Progenitor cell of endocrine pancreas (in vitro differentiated cells): ENCODE measurements at places on chromosomes 3 and 15. TPM values are rescaled to one million over a fixed set of nuclear protein-coding genes. Genes with fewer than 3 reads are reported as not detected.
A peak's percentile ranks its signal among the peaks of the same experiment; 100 is the strongest.

RASL12 gene
- total RNA-seq, result 0.38 and 0.40 TPM in 2 replicates

DNA sequence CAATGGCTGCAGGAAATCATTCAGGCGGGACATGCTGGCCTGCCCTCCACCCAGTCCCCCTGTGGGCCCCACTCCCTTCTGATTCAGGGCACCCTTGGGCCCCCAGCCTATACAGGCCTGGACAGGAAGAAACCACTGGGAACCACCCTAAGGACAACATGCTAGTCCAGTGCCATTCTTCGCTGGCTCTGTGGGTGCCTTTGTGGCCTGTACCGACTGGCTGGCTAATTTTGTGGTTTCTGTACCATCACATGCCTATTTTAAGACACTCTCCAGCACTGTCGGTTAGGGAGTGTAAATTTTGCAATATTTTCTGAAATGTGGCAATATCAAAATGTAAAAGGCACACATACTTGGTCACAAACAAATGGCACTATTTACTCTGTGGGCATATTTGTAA, 61.4 kb upstream of the POLG start:
- no peaks in the 10 kb centered on the region for H3K36me3 ChIP-seq
- H3K27ac ChIP-seq, result no peak overlapping the region
- H3K4me1 ChIP-seq, result peaks cover 3% of the 10 kb centered on the region
- DNase-seq, result no peak
- H3K4me3 ChIP-seq, result no peak overlapping the region
- H3K27me3 ChIP-seq, result peaks cover 92% of the 10 kb centered on the region

DNA sequence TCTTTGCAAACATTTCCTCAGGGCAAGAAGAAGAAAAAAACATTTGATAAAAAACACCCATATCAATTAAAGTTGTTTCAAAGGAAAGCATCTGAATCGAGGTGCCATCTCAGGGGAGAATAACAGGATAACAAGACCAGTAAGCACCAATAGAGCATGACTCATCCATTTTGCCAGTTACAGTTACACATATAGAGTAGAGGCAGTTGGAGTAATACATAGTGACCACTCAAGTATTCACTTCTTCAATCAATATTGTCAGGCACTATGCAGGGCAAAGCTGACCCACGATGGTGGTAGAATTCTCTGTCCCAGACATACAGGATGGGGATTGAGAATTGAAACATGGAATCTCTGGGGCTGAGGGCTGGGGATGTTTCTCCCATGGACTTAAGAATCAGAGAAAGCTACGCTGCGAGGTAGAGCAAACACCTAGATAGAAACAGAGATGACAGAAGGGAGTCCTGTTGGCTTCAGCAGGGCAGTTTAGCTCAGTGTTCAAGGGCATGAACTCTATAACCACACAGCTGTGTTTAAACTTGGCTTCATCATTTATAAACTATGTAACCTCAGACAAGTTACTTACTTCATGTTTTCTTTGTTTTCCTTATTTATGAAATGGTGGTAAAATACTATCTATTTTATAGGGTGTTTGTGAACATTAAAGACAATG, 186.4 kb upstream of the NANOGP8 start:
- H3K36me3 ChIP-seq, result peaks cover 4% of the 10 kb centered on the region
- H3K4me3 ChIP-seq, result no peak overlapping the region
- peaks cover 3% of the 10 kb centered on the region for H3K4me1 ChIP-seq
- DNase-seq, result no peak
- no peaks in the 10 kb centered on the region for H3K27me3 ChIP-seq
- peak overlapping the region; percentile 1 for H3K27ac ChIP-seq

- H3K27ac ChIP-seq, result no peak overlapping the region
- H3K27me3 ChIP-seq, result no peaks in the 10 kb centered on the region
- H3K4me3 ChIP-seq, result no peak overlapping the region
Observed at GRCh38 chr15:71273731-71274447, 158.6 kb downstream of the THSD4 start.

DNA sequence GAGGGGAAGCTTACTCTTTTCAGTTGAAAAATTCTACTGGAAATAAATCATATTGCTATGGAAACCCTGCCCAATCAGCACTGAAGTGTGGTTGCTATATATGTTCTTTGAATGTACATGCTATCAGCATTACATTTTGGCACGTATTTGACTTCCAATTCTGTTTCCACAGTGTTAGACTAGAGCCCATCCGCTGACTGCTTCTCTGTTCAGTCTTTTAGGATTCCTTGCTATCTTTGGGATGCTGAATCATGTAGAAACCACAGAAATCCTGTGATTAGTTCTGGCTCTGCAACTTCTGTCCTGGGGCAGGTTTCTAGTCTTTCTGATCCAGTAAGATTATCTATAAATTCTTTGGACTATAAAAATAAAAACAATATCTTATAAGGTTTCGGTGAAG, 128.2 kb upstream of the SLC7A14 start:
- no peak overlapping the region for H3K4me3 ChIP-seq
- no peak for DNase-seq
- no peaks in the 10 kb centered on the region for H3K4me1 ChIP-seq
- peaks cover 4% of the 10 kb centered on the region for H3K27me3 ChIP-seq
- H3K27ac ChIP-seq, result no peak overlapping the region

GRCh38 chr3:100521439-100521845, 29.0 kb downstream of the TMEM45A start:
- H3K4me3 ChIP-seq, result no peak overlapping the region
- no peaks in the 10 kb centered on the region for H3K27me3 ChIP-seq
- DNase-seq, result no peak
- H3K36me3 ChIP-seq, result peaks cover 9% of the 10 kb centered on the region
- peaks cover 6% of the 10 kb centered on the region for H3K4me1 ChIP-seq
- no peak overlapping the region for H3K27ac ChIP-seq

DNA sequence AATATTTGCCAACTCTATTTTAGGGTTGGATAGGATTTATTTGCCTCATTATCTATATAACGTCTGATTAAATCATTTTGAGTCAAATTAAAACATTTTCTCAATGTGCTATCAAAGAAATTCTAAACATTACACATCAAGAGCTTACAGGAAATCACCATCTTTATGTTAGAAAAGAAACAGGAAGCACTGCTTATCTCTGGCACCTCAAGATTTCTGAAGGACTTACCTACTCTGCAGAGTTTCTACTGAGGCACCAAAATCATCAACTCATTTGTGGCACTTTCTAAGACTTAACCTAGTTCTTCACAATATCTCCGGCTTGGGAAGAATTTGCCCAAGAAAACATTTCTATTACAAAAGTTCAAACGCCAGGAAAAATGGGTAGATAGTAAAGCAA, 181.3 kb upstream of the EOMES start:
- no peaks in the 10 kb centered on the region for H3K4me1 ChIP-seq
- H3K27me3 ChIP-seq, result no peaks in the 10 kb centered on the region
- no peak for DNase-seq
- H3K36me3 ChIP-seq, result no peaks in the 10 kb centered on the region
- H3K4me3 ChIP-seq, result no peak overlapping the region

DNA sequence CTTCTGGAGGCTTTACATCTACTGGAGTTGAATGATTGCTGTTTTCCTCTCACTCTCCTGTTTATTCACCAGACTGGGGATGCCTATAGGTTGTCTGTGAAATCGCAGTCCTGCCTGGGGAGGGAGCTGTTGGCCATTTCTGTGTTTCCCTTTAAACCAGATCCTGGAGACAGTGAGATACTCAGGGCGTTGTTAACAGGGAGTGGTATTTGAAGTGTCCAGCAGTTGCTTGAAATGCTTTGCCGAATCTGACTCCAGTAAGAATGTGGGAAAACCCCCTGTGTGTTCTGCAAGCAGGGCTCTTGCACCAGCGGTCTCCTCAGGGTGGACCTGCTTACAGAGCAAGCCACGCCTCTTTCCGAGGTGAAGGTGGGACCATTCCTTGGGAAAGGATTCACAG, 4.3 kb upstream of the LRRK1 start:
- DNase-seq, result no peak
- H3K4me1 ChIP-seq, result peaks cover 3% of the 10 kb centered on the region
- H3K36me3 ChIP-seq, result no peaks in the 10 kb centered on the region

DNA sequence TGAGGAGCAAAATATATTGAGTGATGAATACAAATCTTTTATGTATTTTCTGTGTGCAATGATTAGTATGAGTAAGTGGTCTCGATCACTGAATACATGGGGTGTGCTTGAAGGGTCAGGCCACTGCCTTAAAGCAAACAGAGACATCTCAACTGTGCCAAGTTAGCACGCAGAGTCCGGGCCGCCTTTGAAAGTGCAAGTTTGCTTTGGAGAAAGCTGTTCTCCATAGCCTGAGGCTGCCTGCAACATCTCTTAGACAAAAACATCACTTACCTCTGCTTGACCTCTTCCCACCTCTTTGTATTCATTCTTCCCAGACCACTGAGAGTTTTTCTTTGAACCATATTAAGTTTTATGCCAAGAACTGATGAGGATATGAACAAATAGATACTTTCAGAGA, 267.0 kb downstream of the ZBTB20 start:
- H3K27me3 ChIP-seq, result no peaks in the 10 kb centered on the region
- H3K27ac ChIP-seq, result no peak overlapping the region
- H3K4me3 ChIP-seq, result no peak overlapping the region
- no peak for DNase-seq

GRCh38 chr15:99850517-99850916, 117.3 kb upstream of the LYSMD4 start:
- H3K36me3 ChIP-seq, result no peaks in the 10 kb centered on the region
- H3K4me1 ChIP-seq, result peaks cover 4% of the 10 kb centered on the region
- H3K27me3 ChIP-seq, result no peaks in the 10 kb centered on the region
- no peak overlapping the region for H3K27ac ChIP-seq
- H3K4me3 ChIP-seq, result no peak overlapping the region

CEP152 gene
- total RNA-seq, result 8.4 and 9.5 TPM in 2 replicates

SCAANT1 gene
- not detected in 2 replicates for total RNA-seq

SCG5 gene
- 18.2 and 19.4 TPM in 2 replicates for total RNA-seq

DNA sequence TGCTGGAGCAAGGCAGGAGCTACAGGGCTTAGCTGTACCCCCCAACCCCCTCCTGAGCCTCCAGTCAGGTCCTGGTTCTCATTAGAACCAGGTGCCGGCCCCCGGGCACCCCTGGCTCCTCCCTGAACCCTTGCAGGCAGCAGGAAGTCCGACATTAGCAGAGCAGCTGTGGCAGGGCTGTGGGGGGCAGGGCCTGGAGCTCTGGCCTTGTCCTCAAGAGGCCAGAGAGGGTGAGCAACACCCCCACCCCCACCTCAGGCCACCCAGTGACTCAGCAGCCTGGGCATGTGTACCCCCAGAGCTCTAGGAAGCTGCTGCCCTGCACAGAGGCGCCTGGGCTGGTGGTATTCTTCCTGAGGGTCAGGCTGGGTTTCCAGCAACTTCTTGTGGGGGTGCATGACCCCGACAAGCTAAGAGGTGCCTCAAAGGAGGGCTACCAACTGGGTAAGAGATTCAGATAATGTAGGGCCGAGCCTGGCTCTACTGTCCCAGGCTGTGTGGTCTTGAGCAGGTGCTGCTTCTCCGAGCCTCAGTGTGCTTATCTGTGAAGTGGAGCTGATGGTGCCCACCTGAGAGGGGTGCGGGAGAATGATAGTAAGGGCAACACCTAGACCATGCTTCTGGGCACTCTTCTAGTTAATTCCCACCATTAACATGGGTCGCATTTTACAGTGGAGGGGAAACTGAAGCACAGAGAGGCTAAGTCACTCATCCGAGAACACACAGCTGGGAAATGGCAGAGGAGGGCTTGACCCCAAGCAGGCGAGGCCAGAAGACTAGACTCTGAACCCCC, 16.0 kb downstream of the H1-8 start:
- no peaks in the 10 kb centered on the region for H3K36me3 ChIP-seq
- no peak for DNase-seq
- H3K27ac ChIP-seq, result no peak overlapping the region
- no peak overlapping the region for H3K4me3 ChIP-seq
- peaks cover 10% of the 10 kb centered on the region for H3K27me3 ChIP-seq

DNA sequence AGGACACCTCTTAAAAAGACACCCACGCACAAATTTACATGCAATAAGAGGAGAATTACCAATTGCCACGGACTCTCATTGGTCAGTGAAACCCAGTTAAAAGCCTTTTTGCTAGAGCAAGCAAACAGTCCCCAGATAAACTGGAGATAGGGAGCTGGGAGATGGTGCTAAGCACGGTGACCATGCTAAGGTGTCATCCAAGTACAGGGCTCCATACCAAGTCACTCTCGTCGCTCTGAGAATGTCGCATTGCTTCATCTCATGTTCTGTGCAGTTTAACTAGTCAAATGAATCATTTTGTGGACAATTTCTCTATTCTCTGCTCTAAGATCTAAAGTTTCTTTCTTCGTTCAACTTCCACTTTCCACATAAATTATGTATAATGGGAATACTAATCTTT, 581.9 kb downstream of the AGBL1 start:
- H3K36me3 ChIP-seq, result no peaks in the 10 kb centered on the region
- no peak overlapping the region for H3K4me3 ChIP-seq
- H3K4me1 ChIP-seq, result peaks cover 2% of the 10 kb centered on the region

DNA sequence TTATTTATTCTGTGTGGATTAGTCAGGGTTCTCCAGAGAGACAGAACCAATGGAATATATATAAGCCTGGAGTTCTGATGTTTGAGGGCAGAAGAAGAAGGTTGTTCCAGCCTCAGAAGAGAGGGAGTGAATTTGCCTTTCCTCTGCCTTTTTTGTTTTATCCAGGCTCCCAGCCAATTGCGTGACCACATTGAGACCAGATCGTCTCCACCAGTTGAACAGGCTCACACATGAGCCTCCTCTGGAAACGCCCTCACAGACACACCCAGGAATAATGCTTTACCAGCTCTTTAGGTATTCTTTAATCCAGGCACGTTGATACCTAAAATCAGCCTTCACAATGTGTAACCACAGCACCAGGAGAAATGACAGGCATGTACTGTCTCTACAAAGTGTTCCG, 923.1 kb downstream of the TBL1XR1 start:
- H3K36me3 ChIP-seq, result no peaks in the 10 kb centered on the region
- no peak overlapping the region for H3K4me3 ChIP-seq
- peaks cover 11% of the 10 kb centered on the region for H3K27me3 ChIP-seq
- no peak for DNase-seq
- H3K4me1 ChIP-seq, result peaks cover 8% of the 10 kb centered on the region
- H3K27ac ChIP-seq, result no peak overlapping the region

USF3 gene
- total RNA-seq, result 20.8 and 22.3 TPM in 2 replicates

- peaks cover 12% of the 10 kb centered on the region for H3K4me1 ChIP-seq
- peaks cover 14% of the 10 kb centered on the region for H3K27me3 ChIP-seq
- H3K4me3 ChIP-seq, result peak overlapping the region; percentile 14
- no peaks in the 10 kb centered on the region for H3K36me3 ChIP-seq
- H3K27ac ChIP-seq, result peak overlapping the region; percentile 18
- DNase-seq, result no peak
Observed at GRCh38 chr3:37694284-37694675, 167.4 kb upstream of the CTDSPL start.

MUC20 gene
- 4.5 and 5.0 TPM in 2 replicates for total RNA-seq

TIMP4 gene
- total RNA-seq, result not detected in 2 replicates

- H3K36me3 ChIP-seq, result no peaks in the 10 kb centered on the region
- DNase-seq, result no peak
- peaks cover 64% of the 10 kb centered on the region for H3K27me3 ChIP-seq
Observed at GRCh38 chr15:70013656-70014313, 83.9 kb downstream of the TLE3 start.

GRCh38 chr15:80596521-80596976, 98.6 kb upstream of the ABHD17C start:
- H3K27ac ChIP-seq, result no peak overlapping the region
- H3K36me3 ChIP-seq, result peaks cover 16% of the 10 kb centered on the region
- H3K4me1 ChIP-seq, result no peaks in the 10 kb centered on the region
- no peak for DNase-seq

TGM5 gene
- not detected in 2 replicates for total RNA-seq

C2CD4A gene
- 0.17 and 0.20 TPM in 2 replicates for total RNA-seq

SLC12A1 gene
- total RNA-seq, result 0.16 TPM in 1 of 2 replicates, not detected in the other

- no peak overlapping the region for H3K27ac ChIP-seq
- H3K4me3 ChIP-seq, result no peak overlapping the region
- peaks cover 4% of the 10 kb centered on the region for H3K4me1 ChIP-seq
- H3K36me3 ChIP-seq, result peaks cover 5% of the 10 kb centered on the region
- no peaks in the 10 kb centered on the region for H3K27me3 ChIP-seq
Observed at GRCh38 chr15:44527241-44527640, 9.7 kb upstream of the EIF3J start.

- no peak overlapping the region for H3K4me3 ChIP-seq
- H3K36me3 ChIP-seq, result no peaks in the 10 kb centered on the region
Observed at GRCh38 chr15:94287794-94288246, 56.5 kb downstream of the MCTP2 start.
